DMS53 (cell line): ENCODE measurements at places on chromosomes 12 and 14.

- peak; percentile 3 for DNase-seq
Observed at GRCh38 chr14:51395361-51395849, 155.4 kb downstream of the TMX1 start.

- peak; percentile 72 for DNase-seq
Observed at GRCh38 chr12:112837629-112838197, 46.2 kb downstream of the RPH3A start.

DNA sequence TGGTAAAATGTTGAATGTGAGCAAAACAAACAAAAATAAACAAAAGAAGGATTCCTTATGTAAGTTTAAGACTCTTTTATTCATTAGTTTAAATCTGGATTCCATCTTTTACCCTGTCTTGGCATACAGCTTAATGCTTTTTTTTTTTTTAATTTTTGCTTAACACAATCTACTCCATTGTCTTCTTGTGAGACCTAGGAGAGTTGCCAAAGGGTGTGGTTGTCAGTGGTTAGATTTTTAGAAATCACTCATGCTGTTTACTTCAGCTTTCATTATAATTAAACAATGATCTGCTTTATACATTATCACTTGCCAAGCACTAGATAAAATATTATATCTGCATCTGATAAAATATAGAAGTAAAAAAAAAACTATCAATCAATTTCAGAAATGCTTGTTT is 77.7 kb upstream of the KITLG start:
- no peak for DNase-seq

GRCh38 chr14:74612350-74613021 is 449 bp upstream of the LTBP2 start:
- DNase-seq: peak; percentile 87

DNA sequence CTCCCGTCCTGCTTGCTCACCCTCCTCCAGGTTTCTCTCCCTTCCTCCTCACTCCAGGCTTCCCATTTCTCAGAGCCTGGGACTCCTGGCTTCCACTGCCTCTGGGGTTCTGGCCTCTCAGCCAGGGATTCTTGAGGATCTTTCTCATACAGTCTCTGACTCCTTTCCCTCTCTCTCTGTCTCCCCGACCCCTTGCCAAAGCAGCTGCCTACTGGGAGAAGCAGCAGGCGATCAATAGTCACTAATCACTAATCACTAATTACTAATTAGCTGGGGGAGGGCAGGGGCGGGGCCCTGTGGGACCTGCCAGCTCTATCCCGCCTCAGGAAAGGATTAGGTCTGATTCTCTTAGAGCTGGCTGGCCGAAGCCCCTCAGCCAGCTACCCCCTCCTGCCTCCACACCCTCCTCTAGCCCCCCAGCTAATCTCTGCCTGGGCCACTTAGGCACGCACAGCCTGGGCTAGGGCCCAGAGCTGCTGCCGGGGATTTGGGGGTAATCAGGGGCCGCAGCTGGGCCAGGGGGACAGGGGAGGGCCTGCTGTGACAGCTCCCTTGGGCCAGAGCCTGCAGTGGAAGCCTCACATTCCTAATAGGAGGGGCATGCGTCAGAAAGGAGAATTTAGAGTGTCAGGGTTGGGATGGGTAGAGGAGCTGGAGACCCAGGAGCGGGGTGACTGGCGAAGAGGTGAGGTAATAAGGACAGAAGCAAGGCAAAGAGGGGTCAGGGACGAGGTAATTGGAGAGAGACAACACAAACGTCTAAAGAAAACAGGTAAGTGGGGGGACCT is 2.8 kb downstream of the NXPH4 start:
- DNase-seq: no peak

DNA sequence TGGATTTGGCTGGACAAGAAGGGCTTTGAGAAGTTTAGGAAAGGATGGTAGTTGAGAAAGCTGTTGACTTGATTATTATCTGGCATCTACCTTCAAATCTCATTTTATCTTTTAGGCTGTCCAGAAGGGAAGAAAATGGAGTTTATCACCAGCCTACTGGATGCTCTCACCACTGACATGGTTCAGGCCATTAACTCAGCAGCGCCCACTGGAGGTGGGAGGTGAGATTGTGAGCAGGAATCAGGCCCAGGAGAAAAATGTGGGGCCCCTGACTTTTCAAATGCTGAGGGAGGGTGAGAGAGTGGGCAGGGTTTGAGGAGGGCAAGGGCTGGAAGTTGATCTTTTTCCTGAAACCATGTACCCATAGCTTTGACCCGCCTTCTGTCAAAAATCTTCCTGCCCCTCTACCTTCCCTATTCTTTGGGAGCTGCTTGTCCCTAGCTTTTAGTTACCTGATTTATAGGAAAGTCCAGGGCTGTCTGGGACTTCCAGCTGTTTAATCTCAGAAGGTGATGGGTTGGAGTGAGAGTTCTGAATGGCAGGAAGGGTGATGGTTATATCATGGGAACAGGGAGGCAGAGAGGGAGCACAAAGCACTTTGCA is 134.2 kb downstream of the SMOC1 start:
- DNase-seq: peak; percentile 58

GRCh38 chr12:84727961-84728360 is 184.6 kb downstream of the SLC6A15 start:
- DNase-seq: peak; percentile 47

DNA sequence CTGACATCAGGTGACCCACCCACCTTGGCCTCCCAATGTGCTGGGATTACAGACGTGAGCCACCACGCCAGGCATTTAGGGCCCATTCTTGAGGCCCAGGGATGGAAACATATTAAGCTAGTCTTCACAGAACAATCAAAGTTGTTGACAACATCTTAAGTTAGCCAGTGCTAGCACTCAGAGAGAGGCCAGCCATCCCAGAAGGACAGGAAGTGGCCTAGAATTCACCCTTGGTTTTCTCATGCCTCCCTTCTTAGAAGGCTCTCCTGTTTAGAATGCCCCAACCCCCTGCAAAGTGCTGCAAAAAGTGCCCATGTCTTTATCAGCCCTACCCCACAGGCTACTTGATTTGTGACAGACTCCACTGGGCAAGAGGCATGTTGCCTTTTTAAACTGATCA is 12.1 kb upstream of the OR6J1 start:
- DNase-seq: no peak

DNA sequence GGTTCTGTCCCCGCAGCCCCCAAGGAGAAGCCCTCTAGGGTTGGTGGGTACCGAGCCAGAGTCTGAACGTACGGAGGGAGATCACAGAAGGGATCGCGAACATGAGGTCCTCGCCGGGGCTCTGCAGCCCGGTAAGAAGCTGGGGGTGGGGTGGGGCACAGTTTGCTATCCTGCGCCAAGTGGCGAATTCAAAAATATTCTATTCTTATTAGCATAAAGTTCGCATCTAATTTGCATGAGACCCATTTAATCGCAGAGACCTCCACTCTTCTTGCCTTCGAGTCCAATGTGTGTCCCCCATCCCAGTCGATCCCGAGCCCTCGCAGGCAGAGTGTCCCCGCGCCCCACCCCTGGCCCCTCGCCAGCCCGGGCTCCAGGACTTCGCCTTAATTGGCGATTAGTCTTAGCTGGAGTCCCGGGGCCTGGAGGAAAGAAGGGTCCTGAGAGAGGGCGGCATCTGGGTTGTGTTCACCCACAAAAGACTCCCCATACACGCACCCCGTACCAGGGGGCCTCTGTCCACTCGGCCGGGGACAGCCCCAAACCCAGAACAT is 604 bp upstream of the ARHGEF25 start:
- DNase-seq: no peak

- peak; percentile 95 for DNase-seq
Observed at GRCh38 chr12:108734200-108734906, 3.0 kb upstream of the CORO1C start.

GRCh38 chr14:99687284-99688209 is 3.4 kb downstream of the CYP46A1 start:
- peak; percentile 50 for DNase-seq

- DNase-seq: no peak
Observed at GRCh38 chr12:47754126-47754525, 4.6 kb downstream of the RAPGEF3 start.

- DNase-seq: peak; percentile 54
Observed at GRCh38 chr12:23376238-23376637, 573.2 kb downstream of the SOX5 start.

DNA sequence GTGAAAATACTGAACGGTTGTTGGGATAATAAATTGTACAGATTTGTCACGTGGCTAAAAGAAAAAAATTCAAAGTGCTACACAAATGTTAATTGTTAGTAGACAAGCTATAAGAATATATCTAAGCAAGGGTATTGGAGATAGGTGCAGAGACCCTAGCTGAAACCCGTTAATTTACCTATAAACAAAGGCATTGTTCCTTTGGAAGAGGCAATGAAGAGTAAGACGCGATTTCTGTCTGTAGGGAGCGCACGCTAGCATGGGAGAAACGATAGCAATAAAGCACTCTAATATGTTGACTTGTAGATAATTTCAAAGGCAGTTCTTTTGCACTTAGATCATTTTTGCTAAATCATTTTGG is 565 bp downstream of the CCDC77 start:
- no peak for DNase-seq

DNA sequence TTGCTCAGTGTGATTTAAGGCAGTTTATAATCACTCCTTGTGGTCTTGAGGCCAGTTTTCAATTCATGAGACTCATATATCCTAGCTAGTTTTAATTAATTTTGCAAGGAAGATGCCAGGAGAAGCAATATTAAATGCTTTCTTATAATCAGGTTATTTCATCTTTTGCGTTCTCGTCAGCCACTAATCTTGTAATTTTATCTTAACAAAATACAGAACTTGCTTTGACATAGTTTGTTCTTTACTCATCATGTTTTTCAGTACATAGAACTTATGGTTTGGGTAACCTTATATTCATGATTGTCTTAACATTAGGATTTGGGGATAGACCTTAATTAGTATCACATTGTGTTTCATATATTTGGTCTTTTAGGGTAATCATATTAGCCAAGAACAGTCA is 76.0 kb downstream of the LIN52 start:
- no peak for DNase-seq

DNA sequence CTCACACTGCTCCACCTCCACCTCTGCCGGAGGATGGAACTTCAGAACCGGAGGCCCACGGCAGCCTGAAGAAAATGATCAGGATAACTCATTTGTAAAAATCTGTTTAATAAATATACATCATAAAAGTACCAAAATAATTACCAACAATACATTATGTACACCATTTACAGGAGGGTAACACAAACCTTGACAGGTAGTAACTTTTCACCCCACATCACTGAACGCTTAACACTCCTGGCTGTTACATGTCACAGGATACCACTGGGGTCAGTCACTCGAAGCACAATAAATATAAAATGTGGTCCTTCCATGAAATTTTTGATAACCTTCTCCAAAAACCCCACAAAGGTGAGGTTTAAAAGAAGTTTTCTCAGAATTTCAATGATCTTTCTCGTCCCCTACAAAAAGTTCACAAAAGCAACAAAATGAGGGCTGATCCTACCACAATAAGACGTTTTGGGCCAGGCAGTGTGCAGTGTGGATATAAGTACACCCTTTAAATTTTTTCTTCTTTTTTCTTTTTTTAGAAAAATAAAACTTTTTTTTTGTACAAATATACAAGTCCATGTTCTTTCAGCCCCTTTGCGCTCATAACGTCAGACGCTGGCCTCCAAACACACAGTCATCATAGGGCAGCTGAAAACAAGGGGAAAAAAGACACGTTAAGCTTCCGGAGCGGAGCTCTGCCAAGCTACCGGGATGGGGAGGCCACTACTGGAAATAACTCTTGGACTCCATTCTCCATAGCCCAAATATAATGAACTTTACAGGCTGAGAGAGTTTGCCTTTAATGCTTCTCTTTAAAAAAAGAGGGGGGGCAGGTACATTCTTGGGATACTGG is 2.9 kb downstream of the NFKBIA start:
- no peak for DNase-seq

DNA sequence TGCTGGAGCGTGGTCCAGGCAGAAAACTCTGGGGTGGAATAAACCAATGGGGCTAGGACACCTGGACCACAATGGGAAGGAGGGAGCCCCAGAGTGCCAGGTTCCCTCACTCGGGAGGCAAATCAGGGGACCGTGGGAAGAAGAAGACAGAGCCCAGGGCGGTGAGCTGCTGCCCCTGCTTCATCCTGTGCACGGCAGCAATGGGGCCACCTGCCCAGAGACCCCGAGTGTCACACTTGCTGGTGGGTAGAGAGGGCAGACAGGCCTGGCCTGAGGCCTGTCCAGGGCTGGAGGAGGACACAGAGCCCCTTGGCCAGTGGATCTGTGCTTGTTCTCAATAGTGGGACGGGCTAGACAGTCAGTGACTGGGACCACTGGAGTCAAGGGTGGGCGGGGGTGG is 58.2 kb downstream of the DIO3 start:
- no peak for DNase-seq

- no peak for DNase-seq
Observed at GRCh38 chr12:11686120-11686519, 36.6 kb downstream of the ETV6 start.

DNA sequence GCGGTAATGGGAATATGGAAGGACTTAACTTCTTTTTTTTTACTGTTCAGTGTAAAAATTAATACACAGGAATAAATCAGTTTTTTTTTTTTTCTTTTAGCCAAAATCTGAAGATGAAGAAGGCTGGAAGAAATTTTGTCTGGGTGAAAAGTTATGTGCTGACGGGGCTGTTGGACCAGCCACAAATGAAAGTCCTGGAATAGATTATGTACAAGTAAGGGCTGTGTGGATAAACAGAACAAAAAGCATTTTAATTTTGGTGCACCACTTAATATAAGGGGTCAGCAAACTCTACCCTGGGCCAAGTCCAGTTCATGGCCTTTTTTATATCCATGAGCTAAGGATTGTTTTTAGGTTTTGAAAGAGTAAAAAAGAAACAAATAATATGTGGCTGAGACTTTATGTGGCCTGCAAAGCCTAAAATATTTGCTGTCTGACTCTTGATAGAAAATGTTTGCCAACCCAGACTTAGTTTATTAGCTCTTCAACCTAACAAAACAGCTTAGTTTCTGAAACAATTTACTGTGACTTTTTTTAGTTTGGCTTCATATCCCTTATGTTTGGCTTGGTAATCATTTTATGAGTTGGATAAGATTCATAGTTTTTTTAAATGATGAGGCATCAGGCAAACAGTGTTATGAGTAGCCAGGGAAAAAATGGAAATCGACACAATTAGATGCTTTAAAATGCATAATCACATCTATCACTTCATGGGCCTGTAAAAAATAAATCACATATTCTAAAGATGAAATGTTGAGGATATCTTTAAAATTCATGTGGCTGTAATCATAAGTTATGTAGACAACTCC is 8.4 kb downstream of the GEMIN2 start:
- DNase-seq: no peak

DNA sequence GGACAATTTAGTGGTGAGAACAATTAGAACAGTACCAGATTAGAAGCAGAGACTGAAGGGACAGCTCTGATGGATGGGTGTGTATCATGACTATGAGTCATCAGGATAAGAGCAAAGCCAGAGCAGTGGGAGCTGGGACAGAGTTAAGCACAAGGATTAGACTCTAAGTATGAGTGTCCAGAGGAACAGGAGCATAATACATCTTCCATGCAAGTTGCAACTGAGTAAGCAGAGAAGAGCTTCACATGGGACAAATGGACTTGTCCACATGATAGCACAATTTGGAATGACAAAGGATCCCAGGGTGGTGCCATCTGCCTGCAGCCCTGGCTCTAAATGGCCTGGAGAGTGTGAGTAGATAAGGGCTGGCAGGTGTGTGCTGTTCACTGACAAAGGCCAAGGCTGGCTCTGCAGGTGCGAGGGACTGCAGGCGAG is 226.4 kb upstream of the CAND1 start:
- DNase-seq: peak; percentile 96
